Right atrium auricular region (tissue), 2 donors: ENCODE measurements at places on chromosomes 7 and 10.
A peak's percentile ranks its signal among the peaks of the same experiment; 100 is the strongest.

GRCh38 chr10:75283671-75284470, 48.1 kb upstream of the COMTD1 start:
- peak; percentile 59 for DNase-seq

GRCh38 chr10:108749042-108749441, 1174.3 kb downstream of the XPNPEP1 start:
- DNase-seq, result no peak

GRCh38 chr7:16993543-16993942, 111.8 kb upstream of the AGR3 start:
- DNase-seq, result no peak

DNA sequence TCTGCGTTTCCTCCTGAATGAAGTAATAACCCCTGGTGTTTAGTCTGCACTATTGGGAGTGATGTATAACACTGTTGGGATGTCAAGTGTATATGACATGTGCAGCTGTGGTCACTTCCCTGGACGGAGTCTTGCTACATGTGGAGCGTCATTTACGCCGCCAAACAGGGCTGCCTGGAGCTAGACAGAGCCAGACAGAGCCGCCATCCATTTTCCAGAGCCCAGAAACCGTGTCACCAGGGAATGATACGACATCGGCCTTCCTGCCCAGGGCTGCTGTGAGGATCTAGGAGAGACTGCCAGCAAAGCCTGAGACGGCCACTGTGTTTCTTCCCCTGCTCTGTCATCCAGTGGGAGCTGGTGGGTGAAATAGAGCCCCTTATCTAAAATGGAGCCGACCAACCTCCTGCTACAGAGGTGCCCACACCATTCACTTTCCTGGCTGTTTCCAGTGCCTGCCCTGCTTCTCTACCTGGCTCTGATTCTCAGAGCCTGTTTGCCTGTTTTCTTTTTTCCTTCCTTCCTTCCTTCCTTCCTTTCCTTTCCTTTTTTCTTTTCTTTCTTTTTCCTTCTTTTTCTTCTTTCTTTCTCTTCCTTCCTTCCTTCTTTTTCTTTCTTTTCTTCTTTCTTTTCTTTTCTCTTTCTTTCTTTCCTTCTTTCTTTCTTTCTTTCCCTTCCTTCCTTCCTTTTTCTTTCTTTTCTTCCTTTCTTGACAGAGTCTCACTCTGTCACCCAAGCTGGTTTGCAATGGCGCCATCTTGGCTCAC, 13.3 kb upstream of the FGFR2 start:
- no peak for DNase-seq

- DNase-seq, result no peak
Measured at GRCh38 chr7:151550656-151551286, 31.1 kb upstream of the RHEB start.

- DNase-seq, result no peak
Measured at GRCh38 chr7:127415060-127415742, 22.7 kb upstream of the ZNF800 start.

GRCh38 chr7:13910805-13911551, 78.5 kb downstream of the ETV1 start:
- DNase-seq, result no peak

DNA sequence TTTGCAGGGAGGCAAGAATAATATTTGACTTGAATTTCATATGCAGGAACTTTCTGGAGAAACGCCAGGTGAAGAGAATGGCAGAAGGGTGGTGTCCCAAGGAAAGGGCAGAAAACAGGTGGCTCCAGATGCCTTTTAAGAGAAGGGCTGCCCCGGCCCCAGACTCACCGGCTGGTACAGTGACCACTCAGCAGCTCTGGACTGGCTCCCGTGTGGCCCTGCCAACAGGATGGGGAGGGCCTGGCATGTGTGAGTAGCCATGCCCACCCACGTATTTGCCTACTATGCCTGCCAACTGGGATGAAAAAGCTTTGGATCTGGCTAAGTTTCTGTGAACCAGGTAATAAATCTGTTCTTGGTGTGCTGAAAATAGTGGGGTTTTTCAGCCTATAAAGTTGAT, 159.5 kb downstream of the PRKAG2 start:
- DNase-seq, result no peak

DNA sequence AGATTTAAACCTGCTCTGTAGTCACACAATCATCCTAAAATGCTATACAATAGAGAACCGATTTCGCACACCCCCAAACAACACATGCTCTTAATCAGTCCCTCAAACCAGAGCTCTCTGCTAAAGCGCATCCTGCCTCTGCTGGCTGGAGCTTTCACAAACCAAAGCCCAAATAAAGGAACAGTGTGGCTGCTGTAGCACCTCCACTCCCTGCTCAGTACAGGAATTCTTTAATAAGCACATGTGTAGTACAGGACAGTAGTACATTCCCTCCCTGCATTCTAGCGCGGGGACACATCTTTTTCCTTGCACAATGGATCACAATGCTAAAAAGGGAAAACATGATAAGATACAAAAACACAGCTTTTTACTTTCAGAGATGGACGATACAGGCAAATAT, 684.6 kb downstream of the MAGI2 start:
- DNase-seq, result no peak

GRCh38 chr10:120517196-120517595, 60.2 kb downstream of the PLPP4 start:
- no peak for DNase-seq

- DNase-seq, result no peak
Measured at GRCh38 chr7:52719677-52720076, 315.8 kb upstream of the POM121L12 start.

DNA sequence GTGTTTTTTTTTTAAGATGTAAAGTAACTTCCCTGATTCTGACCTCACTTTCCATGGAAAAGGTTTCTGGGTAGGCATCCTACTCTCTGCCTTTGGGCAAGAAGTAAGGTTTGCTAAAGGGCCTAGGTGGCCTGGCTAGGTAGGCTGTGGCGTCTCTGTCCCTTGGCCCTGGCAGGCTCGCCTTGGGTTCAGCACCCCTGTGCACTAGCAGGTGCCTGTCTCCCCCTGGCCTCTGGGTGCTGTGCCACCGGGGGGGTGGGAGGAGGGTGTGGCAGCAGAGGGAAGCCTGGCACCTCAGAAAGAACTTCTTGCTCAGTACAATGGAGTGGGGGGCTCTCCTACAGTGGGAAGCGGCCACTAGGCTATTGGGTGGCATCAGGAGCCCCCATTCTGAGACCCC, 14.0 kb downstream of the TECPR1 start:
- no peak for DNase-seq

- no peak for DNase-seq
Measured at GRCh38 chr7:94656925-94657731, 1.2 kb upstream of the SGCE start.

DNA sequence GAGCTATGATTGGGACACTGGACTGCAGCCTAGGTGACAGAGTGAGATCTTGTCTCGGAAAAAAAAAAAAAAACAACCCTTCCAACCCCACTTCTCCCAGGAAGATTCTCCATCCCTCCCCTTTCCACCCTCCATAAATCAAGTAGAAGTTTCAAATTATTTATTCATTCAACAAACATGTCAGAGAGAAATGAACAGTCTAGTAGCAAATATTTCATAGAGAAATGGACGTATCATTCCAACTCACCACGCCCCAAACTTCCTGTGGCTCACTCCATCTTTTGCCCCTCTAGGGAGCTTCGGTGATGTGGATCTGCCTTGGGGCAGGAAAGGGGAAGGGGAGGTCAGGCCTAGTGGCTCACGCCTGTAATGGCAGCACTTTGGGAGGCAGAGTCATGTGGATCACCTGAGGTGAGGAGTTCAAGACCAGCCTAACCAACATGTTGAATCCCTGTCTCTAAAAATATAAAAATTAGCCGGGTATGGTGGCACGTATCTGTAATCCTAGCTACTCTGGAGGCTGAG, 638 bp upstream of the TRAPPC14 start:
- DNase-seq, result no peak

GRCh38 chr7:75795831-75796285, 17.7 kb downstream of the CCL24 start:
- peak; percentile 80 for DNase-seq

DNA sequence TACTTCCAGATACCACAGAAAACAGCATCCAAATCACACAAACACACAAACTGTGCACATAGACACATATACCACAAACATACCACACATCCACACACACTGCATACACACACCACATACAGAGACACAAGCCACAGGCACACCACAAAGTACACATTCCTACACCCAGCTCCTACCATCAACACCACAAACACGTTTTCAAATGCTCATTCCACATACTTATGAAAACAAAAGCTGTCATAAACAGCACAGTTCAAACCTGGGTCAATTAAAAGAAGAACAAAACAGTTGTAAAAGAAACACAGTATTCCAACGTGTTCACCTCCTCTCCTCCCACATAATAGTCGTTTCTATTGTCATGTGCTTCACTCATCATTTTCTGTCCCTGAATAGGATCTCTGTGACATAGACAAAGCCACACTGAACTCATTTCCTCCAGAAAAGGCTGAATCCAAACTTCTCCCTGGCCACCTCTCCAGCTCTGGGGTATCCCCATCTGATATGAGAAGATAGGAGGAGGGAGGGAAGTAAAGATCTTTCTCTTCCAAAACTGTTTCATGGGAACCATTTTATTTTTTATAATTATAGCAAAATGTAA, 89.2 kb downstream of the CXCL12 start:
- no peak for DNase-seq

GRCh38 chr7:133993547-133993946, 133.6 kb upstream of the LRGUK start:
- no peak for DNase-seq

- no peak for DNase-seq
Measured at GRCh38 chr10:11856678-11857077, 33.5 kb downstream of the PROSER2 start.

DNA sequence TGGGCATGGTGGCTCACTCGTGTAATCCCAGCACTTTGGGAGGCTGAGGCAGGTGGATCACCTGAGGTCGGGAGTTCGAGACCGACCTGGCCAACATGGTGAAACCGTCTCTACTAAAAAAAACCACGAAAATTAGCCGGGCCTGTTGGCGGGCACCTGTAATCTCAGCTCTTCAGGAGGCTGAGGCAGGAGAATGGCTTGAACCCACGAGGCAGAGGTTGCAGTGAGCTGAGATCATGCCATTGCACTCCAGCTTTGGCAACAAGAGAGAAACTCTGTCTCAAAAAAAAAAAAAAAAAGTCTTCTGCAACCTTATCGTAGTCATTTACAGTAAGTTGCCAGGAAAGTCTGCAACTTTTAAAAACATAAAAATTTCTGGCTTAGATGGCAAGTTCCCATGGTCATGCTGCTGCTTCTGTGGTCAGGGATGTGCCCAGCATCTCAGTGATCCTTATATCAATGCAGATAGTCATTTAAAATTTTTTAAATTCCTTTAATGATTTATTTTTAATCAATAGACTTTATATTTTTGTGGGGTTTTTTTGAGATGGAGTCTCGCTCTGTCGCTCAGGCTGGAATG, 15.6 kb downstream of the SUFU start:
- no peak for DNase-seq

DNA sequence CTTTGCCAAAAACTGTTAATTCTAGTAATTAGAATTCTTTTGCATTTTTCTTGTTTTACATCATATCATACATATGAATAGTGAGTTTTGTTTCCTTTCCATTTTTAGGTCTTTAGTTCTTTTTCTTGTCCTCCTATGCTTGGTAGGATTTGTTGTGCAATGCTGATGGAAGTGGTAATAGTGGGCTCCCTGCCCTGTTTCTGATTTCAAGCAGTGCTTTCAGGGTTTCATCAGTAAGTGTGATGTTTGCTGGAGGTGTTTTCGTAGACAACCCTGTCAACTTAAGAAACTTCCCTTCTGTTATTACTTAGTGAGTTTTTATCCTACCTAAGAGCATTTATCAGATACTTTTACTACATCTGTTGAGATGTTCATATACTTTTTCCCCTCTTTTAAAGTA, 50.5 kb downstream of the CSGALNACT2 start:
- DNase-seq, result peak; percentile 57

DNA sequence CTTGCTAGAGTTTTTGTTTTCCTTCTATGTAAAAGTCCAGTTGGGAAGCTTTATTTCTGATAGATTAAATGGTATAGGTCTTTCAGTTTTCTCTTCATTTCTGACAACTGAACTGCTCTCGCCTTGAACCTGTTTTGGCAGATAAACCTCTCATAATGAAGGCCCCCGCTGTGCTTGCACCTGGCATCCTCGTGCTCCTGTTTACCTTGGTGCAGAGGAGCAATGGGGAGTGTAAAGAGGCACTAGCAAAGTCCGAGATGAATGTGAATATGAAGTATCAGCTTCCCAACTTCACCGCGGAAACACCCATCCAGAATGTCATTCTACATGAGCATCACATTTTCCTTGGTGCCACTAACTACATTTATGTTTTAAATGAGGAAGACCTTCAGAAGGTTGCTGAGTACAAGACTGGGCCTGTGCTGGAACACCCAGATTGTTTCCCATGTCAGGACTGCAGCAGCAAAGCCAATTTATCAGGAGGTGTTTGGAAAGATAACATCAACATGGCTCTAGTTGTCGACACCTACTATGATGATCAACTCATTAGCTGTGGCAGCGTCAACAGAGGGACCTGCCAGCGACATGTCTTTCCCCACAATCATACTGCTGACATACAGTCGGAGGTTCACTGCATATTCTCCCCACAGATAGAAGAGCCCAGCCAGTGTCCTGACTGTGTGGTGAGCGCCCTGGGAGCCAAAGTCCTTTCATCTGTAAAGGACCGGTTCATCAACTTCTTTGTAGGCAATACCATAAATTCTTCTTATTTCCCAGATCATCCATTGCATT, 27.1 kb downstream of the MET start:
- no peak for DNase-seq

DNA sequence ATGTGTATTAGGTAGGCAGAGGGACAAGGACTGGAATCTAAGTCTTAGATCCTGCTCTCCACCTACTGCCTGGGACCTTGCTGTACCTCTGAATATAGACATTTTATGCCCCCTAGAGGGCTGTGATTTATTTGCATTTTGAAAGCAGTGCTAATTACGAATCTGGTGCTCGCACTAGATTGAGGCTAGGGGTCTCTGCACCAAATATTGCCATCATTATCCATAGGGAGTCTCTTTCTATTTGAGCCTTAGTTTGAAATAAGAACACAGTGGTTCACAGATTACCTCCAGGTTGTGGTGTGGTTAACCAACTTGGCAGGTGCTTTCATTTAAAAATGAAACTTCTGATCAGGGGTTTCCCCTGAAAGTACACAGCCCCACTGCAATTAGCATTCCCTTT, 41.8 kb downstream of the CNNM1 start:
- DNase-seq, result no peak

DNA sequence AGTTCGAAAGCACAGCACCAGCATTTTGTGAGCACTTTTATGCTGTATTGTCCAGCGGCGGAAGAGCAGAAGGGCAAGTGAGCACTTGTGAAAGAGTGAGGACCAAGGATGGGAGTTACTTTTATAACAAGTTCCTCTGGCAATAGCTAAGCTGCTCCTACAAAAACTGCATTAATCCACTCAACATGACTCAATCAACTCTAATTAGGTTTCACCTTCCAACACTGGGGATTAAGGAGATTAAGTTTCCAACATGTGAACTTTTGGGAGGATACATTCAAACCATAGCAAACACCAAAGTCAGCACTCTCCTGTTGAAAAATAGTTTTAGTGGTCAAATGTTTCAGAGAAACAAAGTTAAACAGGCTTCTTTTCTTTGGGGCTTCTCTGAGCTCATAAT, 844.5 kb downstream of the REEP3 start:
- no peak for DNase-seq
